ENCODE measurements at places on chromosomes 2 and 18. TPM values are rescaled to one million over a fixed set of nuclear protein-coding genes. Genes with fewer than 3 reads are reported as not detected.
A peak's percentile ranks its signal among the peaks of the same experiment; 100 is the strongest.

DNA sequence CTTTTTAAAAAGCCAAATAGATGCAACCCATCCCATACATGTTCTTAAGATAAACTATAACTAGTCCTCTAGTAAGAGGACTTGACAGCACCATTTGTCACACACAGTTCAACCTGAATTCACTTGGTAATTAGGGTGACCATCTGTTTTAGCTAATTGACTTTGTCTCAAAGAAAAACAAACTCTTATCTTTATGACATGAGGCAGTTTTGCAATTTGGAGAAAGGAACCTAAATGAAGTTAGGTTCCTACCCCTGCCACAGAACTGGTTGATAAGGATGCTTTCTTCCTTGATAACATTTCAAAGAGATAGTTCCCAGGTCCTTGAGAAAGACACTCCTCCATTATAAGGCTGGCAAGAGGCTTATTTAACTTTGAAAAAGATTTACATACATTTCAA lies 57.4 kb upstream of the LRRTM1 start:
- DNase-seq = no peak

GRCh38 chr2:203002054-203002821 lies 12.4 kb upstream of the NBEAL1 start:
- no peak for DNase-seq

DNA sequence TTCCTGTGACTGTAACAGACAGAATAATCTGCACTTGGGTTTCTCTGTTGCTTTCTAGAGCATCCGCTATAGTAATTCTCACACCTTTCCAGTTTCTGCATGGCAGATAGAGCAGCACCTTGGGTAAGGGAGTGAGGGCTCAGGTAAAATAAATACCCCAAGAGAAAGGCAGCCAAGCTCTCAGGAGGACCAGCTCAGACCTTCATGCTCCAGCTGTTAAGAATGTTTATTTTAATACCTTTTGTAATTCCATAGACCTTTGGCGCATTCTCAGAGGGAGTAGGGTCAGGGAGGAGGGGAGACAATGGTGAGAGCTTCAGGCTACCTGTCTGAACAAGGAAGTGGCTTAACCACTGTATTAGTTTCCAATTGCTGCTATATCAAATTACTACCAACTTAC lies 16.2 kb upstream of the TMEM178A start:
- DNase-seq = no peak

DNA sequence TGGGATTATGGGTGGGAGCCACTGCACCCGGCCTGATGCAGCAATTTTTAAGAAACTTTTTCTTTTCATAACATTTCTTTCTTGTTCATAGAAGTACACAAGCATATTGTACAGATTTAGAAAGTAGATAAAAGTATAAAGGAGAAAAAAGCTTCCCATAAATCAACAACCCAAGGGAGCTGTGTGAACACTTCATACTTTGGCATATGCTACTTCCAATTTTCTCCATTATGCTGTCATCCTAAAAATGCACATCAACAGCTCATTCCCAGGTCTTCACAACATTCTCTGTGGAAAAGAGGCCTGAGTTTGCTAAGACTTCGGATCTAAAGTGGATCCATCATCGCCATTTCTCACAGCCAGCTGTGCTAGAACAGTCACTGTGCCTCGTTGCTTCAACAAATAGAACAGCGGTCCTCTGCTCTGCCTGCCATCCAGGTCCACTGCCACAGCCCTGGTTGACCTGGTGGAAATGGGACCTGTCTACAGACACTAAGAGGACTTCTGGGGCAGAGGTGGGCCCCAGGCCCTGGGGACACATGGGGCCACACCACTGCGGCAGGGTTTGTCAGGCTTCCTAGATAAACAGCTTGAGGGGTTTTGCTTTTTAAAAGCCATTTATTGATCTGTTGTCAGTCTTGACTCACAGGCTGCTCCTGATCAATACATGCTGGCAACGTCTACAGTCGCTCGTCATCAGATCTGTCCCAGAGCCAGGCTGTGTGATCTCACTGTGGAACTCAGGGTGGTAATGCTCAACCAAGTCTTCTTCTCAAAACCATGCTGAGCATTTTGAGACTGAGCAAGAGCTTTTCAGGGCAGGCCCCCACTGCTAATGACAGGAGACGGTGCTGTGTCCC lies 72.7 kb upstream of the MGAT4A start:
- no peak for DNase-seq

GRCh38 chr2:46653539-46653938 lies 174.2 kb downstream of the TMEM247 start:
- no peak for DNase-seq

- no peak for DNase-seq
Measured at GRCh38 chr2:204892506-204893255, 347.4 kb downstream of the PARD3B start.

- peak; percentile 49 for DNase-seq
Measured at GRCh38 chr2:148989882-148990493, 48.5 kb upstream of the LYPD6B start.

DNA sequence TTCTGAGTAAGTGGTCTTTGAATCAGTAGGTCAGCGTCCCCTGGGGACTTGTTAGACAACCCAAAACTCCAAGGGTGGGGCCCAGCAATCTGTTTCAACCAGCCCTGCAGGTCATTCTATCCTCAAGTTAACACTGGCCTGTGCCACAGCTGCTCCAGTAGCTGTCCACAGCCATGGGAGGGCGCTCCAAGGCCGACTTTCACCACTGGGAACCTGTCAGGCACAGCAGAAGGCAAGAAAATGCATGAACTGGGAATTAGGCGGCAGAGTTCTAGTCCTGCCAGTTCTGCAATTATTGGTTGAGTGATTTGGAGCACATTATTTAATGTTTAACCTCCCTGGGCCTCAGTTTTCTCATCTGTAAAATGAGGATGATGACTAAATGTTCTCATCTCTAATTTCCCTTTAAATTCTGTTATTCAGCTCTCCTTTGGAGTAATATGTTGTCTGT lies 17.4 kb upstream of the MRPL33 start:
- peak; percentile 88 for DNase-seq

DNA sequence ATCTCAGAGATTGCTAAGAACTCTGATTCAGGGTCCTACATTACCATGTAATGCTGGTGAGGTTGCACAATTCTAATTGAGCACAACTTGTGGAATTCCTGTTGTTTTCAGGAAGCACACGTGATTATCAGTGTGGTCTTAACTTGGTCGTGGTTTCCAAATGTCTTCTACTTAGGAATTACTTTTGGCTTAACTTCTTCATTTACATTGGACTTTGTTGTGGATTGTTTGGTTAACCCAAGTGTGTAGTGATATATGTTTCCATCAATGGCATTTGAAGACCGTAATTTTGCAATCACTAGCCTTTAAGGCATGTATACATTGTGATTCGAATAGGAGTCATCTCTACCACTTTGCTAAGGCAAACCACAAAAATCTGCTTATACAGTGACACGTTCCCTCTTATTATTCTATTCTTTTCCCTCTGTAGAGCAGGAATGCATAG lies 373.3 kb downstream of the IRS1 start:
- no peak for DNase-seq

DNA sequence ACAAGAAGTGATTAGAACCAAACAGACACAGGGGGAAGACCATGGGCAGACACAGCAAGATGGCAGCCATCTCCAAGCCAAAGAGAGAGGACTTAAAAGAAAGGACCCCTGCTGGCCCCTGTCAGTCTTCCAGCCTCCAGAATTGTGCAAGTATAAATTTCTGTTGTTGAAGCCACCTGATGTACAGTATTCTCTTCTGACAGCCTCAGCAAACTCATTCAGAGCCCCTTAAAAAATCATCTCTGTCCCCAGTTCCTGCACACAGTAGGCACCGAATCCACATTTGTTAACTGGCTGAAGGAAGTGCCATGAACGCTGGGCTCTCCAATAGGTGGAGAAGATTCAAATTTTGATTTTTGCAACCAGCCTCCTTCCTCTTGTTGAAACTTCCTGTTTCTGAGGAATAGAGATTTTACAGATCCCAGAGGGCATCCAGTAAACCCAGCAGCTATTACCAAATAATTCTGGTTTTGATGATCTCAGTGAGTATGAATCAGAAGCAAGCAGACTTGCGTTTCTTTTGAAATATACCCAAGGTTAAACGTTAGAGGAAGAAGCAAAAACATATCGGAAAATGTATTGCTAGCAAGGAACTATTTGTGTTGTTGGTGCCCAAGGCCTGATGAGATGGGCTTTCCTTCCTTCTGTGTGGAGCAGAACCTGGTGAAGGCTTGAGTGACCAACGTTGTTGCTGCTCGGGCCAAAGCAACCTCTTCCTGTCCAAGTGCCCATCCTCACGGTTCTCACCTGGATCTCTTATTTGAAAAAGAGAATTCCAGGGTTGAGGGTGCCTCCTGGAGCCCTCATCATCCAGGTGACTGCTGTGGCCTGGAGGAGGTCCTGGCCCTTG lies 47.7 kb upstream of the PLB1 start:
- no peak for DNase-seq

DNA sequence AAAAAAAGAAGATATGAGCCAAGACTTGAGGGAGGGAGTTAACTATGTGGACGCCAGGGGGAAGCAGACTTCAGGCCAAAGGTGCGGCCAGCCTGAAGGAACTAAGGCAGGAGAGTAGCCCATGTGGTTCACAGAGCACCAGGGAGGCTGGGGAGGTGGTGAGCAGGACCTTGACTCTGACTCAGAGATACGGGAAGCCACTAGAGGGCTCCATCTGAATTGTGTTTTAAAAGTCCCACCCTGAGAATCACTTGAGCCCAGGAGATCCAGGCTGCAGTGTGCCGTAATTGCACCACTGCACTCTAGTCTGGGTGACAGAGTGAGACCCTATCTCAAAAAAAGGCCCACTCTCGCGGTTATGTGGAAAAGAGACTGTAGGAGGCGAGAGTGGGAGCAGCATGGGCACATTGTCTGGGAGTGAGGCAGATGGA lies 12.3 kb downstream of the CEP192 start:
- peak; percentile 92 for DNase-seq

- DNase-seq = no peak
Measured at GRCh38 chr2:134818321-134818720, 20.1 kb upstream of the ACMSD start.

GRCh38 chr2:26534865-26535662 lies 57.1 kb upstream of the OTOF start:
- DNase-seq = no peak

DNA sequence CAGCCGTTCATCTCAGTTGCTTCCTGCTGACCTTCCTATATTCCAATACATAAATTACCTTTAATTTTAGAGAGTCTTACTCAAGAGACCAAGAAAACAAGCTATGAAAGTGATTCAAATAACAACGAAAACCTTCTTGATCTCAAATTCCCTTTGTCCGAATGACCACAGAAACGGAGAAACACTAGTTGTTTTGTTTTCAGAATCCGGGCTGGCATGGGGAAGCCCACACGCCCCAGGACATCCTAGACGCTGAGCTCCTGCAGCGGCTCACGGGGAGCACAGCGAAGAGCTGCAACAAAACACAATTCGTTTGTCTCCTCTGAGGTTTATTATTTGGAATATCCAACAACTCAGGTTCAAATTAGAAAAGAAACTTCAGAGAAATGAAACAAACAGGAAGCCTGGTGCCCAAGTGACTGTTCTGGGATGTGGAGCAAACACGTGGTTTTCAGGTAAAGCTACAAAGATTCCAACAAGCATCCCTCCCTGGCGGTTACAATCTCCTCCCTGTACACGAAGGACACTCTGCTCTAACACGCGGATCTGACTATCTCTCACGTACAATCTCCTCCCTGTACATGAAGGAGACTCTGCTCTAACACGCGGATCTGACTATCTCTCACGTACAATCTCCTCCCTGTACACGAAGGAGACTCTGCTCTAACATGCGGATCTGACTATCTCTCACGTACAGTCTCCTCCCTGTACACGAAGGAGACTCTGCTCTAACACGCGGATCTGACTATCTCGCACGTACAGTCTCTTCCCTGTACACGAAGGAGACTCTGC lies 237.5 kb downstream of the TWIST2 start:
- DNase-seq = no peak

DNA sequence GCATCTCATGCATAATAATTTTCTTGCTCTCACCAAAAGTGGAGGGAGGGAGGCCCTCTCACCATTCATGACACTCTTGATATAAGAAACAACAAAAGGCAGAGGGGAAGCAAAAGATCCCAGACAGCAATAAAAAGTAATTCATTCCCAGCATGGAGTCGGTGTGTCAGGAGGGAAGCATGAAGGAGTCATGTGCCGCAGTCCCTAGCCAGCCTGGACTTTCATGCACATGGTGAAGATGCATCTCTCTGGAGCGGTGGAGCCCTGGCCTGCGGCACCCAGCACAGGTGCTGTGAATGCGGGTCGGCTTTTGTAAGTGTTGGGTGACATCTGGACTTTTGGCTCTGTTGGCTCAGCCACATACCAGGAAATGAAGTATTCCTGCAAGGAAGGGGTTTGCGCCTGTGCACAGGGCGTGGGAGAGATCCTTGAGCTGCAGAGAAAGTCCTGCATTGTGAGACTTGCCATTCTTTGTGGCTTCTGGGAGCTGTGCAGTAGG lies 119.4 kb downstream of the COPS8 start:
- DNase-seq = no peak

DNA sequence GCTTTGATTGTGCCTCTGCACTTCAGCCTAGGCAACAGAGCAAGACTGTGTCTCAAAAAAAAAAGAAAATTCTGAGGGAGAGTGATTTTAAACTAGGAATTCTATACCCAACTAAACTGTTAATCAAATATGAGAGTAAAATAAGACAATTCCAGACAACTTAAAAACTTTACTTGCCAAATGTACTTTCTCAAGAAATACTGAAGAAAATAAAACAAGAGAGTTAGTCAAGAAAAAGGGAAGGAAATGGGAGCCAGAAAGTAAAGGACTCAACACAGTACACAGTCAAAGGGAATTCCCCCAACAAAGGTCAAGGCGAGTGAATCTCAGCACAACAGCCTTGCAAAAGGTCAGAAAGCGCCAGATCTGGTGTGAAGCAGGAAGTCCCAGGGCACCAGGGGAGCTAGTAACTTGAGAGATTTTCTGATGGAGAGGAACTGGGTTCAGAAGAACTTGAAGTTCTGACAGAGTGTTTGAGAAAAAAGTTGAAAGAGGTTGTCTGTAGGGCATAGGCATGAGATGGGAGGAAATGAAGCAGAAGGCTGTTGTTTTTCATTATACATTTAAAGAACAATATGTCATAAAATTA lies 22.6 kb upstream of the TBC1D8 start:
- DNase-seq = no peak

GRCh38 chr2:157386747-157387146 lies 57.1 kb downstream of the CYTIP start:
- no peak for DNase-seq

SKOR2 gene
- total RNA-seq = 0.18 TPM

CIDEA gene
- not detected for total RNA-seq
